ENCODE measurements at places on chromosomes 4 and X. TPM values are rescaled to one million over a fixed set of nuclear protein-coding genes. Genes with fewer than 3 reads are reported as not detected.

- no peak for DNase-seq
Observed at GRCh38 chr4:168308912-168309311, 9.6 kb downstream of the DDX60 start.

GRCh38 chr4:37948542-37948941 is 11.7 kb upstream of the PTTG2 start:
- DNase-seq: no peak

FANCB gene
- 8.3 TPM for total RNA-seq

NLRP2B gene
- not detected for total RNA-seq

GRCh38 chr4:42267724-42268123 is 115.3 kb upstream of the BEND4 start:
- DNase-seq: no peak
